ENCODE measurements at places on chromosomes 5 and 9. TPM values are rescaled to one million over a fixed set of nuclear protein-coding genes. Genes with fewer than 3 reads are reported as not detected.

Gene OLFM1
- 9.6 TPM for total RNA-seq

Gene KCNN2
- 0.16 TPM for total RNA-seq

Gene CYLC2
- not detected for total RNA-seq

Gene KLF9
- 0.75 TPM for total RNA-seq

Gene ENTPD2
- total RNA-seq: 0.91 TPM

Gene PCDHGA7
- total RNA-seq: 1.1 TPM

Gene SPATA31C2
- total RNA-seq: not detected

Gene S1PR3
- 35.5 TPM for total RNA-seq

Gene ANKRD20A1
- total RNA-seq: 1.3 TPM

Gene EHMT1
- total RNA-seq: 40.5 TPM

Gene PDE6A
- 0.17 TPM for total RNA-seq

Gene AP3B1
- total RNA-seq: 18.9 TPM

Gene TMEM252
- not detected for total RNA-seq

Gene PCDHB3
- not detected for total RNA-seq

Gene FAM200C
- 2.2 TPM for total RNA-seq

Gene OR1Q1
- total RNA-seq: not detected

Gene LVRN
- 0.09 TPM for total RNA-seq

Gene ARHGEF37
- total RNA-seq: 0.83 TPM

Gene PCDHB15
- 0.10 TPM for total RNA-seq

Gene OR2K2
- total RNA-seq: not detected

Gene ARL14EPL
- total RNA-seq: 0.19 TPM

Gene SPEF2
- 2.0 TPM for total RNA-seq

Gene RICTOR
- 11.4 TPM for total RNA-seq

Gene PCDHB7
- not detected for total RNA-seq

Gene SLC24A2
- not detected for total RNA-seq

Gene PRR16
- total RNA-seq: 0.09 TPM

Gene ADAMTS2
- total RNA-seq: 0.09 TPM

Gene IRX4
- total RNA-seq: 0.42 TPM

Gene ADGRV1
- total RNA-seq: 1.1 TPM

Gene DMRT3
- total RNA-seq: not detected

Gene BARHL1
- not detected for total RNA-seq

Gene FOXB2
- not detected for total RNA-seq

Gene F2RL2
- total RNA-seq: 5.5 TPM

Gene GALNT12
- 5.1 TPM for total RNA-seq

Gene NMUR2
- total RNA-seq: 0.14 TPM
